ENCODE measurements at places on chromosomes 6 and 20. TPM values are rescaled to one million over a fixed set of nuclear protein-coding genes. Genes with fewer than 3 reads are reported as not detected.

The OPRM1 gene
- not detected for total RNA-seq

The REM1 gene
- not detected for total RNA-seq

The TOX2 gene
- total RNA-seq = 1.5 TPM

The PTGIS gene
- 1.5 TPM for total RNA-seq

The BNIP5 gene
- not detected for total RNA-seq

The PLCG1 gene
- 259 TPM for total RNA-seq

The XKR7 gene
- not detected for total RNA-seq

DNA sequence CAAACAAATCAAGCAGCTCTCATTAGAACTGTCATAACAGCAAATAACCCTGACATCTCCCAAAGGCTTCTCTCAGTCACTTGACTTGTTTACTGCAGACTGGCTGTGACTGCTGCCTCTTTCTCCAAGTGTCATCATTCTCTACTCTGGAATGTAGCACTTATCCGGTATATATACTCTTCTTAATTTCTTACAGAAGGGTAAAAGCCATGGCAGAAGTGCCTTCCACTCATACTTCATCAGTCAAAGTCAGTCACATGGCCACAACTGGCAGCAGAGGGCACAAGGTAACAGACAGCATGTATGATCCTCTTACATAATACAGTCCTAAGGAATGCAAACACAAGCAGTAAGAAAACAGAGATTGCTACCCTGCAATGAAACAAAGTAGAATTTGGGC lies 9.3 kb downstream of the NAPB start:
- DNase-seq = no peak

- DNase-seq = no peak
Observed at GRCh38 chr6:19478992-19479391, 358.2 kb upstream of the ID4 start.

- no peak for DNase-seq
Observed at GRCh38 chr20:37502654-37503053, 18.4 kb upstream of the NNAT start.

DNA sequence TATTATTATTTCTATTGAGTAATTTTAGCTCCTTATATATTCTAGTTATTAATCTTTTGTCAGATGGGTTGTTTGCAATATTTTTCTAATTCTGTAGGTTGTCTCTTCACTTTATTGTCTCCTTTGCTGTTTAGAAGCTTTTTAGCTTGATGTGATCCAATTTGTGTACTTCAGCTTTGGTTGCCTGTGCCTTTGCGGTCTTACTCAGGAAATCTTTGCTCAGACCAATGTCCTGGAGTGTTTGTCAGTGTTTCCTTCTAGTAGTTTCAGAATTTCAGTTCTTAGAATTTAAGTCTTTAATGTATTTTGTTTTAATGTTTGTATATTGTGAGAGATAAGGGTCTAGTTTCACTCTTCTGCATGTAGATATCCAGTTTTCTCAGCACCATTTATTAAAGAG lies 916.0 kb upstream of the EYS start:
- no peak for DNase-seq

GRCh38 chr6:127276331-127276730 lies 9.7 kb downstream of the RNF146 start:
- DNase-seq = no peak

DNA sequence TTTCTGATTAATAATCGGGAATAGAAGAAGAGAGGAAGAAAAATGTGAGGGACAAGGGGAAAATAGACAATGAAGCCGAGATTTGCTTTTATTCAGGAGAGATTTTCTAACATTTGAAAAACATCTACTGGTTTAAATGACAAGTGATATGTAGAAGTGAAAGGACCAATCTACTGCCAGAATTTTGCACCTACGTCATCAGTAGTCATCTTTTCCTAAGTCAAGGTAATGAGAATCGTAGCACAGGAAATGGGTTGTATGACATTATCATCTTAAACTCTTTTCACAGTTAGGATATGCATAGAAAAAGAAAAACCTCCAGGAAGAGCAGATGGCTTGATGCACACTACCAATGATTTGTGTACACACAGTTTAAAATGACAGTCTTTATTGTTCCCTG lies 45.3 kb upstream of the RAB32 start:
- no peak for DNase-seq

DNA sequence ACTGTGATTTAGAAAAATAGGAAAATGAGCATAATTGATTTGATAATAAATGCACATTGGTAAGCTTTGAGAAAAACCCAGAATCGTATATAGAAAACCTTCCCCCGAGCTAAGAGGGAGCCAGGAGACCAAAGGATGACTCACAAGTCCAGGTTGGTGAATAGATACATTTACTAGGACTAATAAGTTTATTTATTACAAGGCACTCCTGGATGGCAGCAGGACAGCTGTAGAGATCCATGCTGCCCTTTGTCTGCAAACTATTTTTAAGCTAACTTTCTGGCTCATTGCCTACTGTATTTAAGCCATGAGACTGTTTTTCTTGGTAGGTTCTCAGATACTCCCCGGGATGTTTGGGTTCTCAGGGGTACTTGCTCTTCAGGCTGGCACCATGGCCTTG lies 13.4 kb downstream of the CASP8AP2 start:
- no peak for DNase-seq

DNA sequence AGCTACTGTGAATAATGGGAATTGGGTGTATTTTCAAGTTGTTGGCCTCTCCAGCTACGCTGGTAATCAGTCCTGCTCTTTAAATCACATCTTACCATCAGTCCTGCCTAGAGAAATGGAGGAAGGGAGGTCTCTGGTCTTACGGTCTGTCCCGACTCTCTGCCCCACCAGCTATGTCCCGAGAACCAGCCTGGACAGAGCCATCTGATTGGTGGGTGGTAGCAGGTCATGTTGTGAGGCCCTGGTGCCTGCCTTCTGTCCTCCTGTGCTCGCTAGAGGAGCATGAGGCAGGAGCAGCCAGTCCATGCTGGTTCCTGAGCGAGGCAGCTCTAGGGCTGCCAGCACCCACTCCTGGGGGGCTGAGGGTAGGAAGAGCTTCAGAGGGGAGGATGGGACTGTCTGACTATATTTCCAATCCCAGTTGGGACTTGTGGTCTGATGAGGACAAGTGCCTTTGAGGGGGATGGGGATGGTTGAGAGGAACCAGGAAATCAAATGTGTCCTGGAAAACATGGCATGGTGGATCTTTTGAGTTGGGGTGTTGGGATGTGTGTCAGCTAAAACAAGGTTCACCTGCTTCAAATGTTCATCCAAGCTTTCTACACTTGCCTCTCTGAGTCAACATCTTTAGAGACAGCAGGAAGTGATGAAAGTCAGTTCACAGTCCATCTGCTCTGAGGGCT lies 33.0 kb downstream of the SYNJ2 start:
- no peak for DNase-seq

- DNase-seq = no peak
Observed at GRCh38 chr20:63627751-63628245, 897 bp upstream of the GMEB2 start.

- no peak for DNase-seq
Observed at GRCh38 chr6:73353636-73354593, at the start of gene DPPA5. DPPA5 (minus strand) TSS chr6:73354276; CDS start chr6:73354225, 51 bp downstream.

DNA sequence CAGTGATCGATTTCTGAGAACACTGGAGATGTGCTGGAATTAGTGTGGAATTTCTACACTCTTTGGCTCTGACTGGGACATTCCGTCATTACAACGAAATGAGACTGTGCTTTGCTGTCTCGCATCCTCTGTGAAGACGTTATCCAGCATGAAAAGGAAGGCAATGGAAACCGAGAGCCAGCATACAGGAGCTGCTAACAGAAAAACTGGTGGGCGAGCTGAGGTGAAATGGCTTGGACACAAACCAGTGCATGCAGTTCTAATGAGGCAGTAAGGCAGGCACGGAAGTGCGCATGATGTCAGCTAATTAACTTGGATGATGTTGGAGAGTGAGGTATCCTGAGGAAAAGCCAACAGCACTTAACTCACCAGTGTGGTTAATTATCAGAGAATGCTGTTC lies 202.8 kb upstream of the AGPAT4 start:
- DNase-seq = no peak

DNA sequence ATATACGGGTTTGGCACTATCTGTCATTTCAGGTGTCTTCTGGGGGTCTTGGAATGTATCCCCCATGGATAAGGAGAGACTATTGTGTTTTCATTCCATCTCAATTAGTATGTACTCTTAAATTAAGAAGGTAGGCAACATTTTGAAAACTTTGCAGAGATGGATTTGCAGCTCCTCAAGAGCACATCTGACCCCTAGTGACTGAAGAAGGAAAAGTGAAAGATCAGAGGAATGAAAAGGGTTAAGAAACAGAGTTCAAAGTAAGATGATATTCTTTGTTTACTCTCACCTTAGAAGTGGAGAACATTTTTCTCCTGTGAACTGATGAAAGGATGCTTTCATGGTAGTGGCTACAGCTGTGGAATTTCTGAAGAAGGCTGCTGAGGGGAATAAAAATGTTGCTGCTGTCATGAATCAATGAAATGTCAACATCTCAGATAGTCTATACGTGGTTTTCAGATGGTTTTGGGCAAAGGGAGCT lies 41.5 kb downstream of the SH3BGRL2 start:
- no peak for DNase-seq

GRCh38 chr20:29314294-29314693 lies 1943.2 kb upstream of the DEFB115 start:
- DNase-seq = no peak

DNA sequence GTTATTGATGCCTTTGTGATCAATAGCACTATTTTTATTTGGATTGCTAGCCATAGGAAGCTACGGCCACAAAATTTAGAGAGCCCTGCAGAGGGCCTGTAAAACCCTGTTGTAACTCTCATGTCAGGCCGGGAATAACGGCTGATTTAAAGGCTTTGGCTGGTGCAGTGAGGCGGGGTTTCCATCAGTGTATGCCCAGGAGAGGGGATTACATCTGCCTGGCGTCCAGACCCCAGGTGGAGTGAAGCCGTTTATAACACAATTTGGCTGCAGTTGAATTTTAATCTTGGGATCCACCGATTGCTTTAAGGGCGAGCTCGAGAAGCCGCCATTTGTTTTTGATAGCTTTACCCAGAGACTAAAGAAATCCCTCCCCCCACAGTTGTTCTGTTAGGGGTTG lies 29.1 kb upstream of the APCDD1L start:
- DNase-seq = no peak

- DNase-seq = no peak
Observed at GRCh38 chr20:1566701-1567100, 9.2 kb upstream of the SIRPD start.

DNA sequence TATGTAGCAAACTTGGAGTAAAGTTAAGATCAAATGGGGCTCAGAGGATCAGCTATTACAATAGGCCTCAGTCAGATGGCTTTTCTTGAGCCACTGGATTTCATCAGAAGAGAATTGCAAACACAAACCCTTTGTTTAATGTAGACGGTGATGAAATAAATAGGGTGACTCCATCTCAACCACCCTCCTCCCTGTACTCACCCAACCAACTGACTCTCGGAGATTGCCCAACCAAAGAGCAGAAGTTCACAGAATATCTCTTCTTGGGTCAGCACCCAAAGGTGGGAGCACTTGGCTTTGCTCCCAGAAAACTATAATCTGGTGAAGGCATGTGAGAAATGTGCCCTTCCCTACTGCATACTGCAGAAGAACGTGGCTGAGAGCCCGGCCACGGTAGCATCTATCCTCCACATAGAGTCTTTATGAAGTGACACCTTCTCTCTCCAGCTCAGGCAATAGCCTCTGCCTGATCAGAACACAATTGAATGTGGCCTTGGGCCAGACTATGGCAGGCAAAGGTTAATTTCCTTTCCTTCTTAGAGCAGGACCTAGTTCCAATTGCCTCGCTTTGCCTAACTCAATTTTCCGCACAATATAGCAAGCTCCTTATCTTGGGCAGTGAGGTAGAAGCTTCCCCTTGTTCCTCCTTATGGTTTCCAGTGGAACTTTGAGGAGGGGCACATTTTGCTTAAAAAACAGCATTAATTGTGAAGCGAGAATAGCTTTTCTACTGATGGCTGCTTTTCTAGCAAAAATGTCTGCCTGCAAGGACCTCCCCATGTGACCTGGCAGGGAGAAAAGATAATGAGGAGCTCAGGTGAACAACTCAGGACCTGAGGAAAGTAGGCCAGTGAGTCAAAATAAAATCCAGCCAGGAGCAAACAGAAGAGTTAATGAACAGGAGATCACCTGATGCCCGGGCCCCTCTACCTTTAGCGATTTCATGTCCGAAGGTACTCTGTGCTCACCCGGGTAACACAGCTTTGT lies 79.4 kb downstream of the GFOD1 start:
- no peak for DNase-seq

- DNase-seq = no peak
Observed at GRCh38 chr6:133214267-133214666, 26.9 kb upstream of the EYA4 start.

GRCh38 chr20:58388028-58388601 lies 914 bp upstream of the VAPB start:
- DNase-seq = no peak

DNA sequence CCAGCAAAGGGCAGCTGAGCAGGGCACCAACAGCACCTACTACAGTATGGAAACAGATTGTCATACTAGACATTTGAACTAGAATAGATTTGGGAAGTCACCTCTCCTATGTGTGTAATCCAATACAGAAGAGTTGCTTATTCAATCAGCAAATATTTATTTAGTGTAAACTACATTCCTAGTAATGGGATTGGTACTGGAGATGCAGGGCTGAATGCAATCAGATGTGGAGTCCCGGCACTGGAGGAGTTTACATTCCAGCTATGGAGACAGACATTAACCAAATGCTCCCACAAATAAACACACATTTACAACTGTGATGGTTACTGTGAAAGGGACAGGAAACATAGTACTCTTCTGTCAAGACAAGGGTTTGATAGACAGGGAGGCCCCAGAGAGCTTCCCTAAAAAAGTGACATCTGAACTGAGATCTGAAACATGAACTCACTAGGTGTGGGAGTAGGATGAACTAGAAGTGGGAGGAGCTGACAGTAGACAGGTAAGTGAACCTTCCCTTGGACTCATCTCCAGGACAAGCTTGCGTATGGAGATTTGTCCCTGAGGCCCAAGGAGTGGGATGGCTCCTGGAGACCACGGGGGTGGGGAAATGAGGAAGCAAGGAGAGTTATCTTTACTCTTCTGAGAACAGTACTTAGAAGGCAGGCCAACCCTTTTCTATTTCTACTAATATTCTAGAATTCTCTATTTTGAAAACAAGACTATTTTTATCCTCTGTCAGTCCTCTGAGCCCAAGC lies 420.5 kb downstream of the MAFB start:
- no peak for DNase-seq

DNA sequence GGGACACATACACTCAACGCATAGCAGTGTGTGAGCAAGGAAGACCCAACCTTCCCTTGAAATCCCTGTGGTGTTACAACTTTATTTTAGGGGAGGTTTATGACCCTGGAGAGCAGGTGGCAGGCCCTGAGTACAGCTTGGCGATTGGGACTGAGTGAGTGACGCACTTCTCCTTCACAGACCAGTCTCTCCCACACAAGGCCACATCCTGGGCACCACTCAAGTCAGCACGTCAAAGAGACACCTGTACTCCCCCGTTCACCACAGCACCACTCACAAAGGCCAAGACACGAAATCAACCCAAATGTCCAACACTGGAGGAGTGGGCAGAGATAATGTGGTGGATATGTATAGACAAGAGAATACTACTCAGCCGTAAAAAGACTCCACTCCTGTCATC lies 57.0 kb upstream of the FRMD1 start:
- no peak for DNase-seq

All from activated CD8-positive, alpha-beta T cell treated with anti-CD3 and anti-CD28 coated beads for 36 hours (primary cell).